ENCODE measurements at places on chromosomes 2 and 18. TPM values are rescaled to one million over a fixed set of nuclear protein-coding genes. Genes with fewer than 3 reads are reported as not detected.

The DIPK1C gene
- total RNA-seq: not detected

The BOK gene
- total RNA-seq: 35.5 TPM

The KCNG2 gene
- not detected for total RNA-seq

The LDLRAD4 gene
- 2.3 TPM for total RNA-seq

The STARD6 gene
- not detected for total RNA-seq

The TTC32 gene
- 10.8 TPM for total RNA-seq

The CLEC4F gene
- total RNA-seq: not detected

The KCNF1 gene
- total RNA-seq: 47.2 TPM

The ALKAL2 gene
- not detected for total RNA-seq

The CCBE1 gene
- 15.7 TPM for total RNA-seq

The KHK gene
- 10.4 TPM for total RNA-seq

The CYTIP gene
- total RNA-seq: not detected

The ARHGAP28 gene
- 0.02 TPM for total RNA-seq

The LAMA1 gene
- total RNA-seq: 0.06 TPM

The UCN gene
- total RNA-seq: 1.2 TPM

The MOGAT1 gene
- total RNA-seq: not detected

The RTP5 gene
- total RNA-seq: not detected

The AFF3 gene
- not detected for total RNA-seq

The OR6B2 gene
- total RNA-seq: not detected

The OTOF gene
- 0.10 TPM for total RNA-seq

The SP110 gene
- 5.5 TPM for total RNA-seq

The MYO7B gene
- 0.09 TPM for total RNA-seq

The ZBTB7C gene
- total RNA-seq: 0.17 TPM

The NPPC gene
- 0.31 TPM for total RNA-seq

The ACTG2 gene
- 0.23 TPM for total RNA-seq

The IL37 gene
- total RNA-seq: not detected

The KCMF1 gene
- 110 TPM for total RNA-seq

The RHBDD1 gene
- 9.0 TPM for total RNA-seq

The HMSD gene
- 0.23 TPM for total RNA-seq

The ATP6V1B1 gene
- 2.7 TPM for total RNA-seq

The PLCL1 gene
- total RNA-seq: not detected

The IL36B gene
- total RNA-seq: 0.17 TPM
